ENCODE measurements at places on chromosomes 5 and 9. TPM values are rescaled to one million over a fixed set of nuclear protein-coding genes. Genes with fewer than 3 reads are reported as not detected.
A peak's percentile ranks its signal among the peaks of the same experiment; 100 is the strongest.

RNF224 gene
- not detected for polyA plus RNA-seq

GRCh38 chr9:94818178-94818541, 91.7 kb downstream of the AOPEP start:
- H3K4me3 ChIP-seq: no peak overlapping the region
- no peak for DNase-seq
- H3K4me1 ChIP-seq: peaks cover 20% of the 10 kb centered on the region
- no peaks in the 10 kb centered on the region for H3K27me3 ChIP-seq

DNA sequence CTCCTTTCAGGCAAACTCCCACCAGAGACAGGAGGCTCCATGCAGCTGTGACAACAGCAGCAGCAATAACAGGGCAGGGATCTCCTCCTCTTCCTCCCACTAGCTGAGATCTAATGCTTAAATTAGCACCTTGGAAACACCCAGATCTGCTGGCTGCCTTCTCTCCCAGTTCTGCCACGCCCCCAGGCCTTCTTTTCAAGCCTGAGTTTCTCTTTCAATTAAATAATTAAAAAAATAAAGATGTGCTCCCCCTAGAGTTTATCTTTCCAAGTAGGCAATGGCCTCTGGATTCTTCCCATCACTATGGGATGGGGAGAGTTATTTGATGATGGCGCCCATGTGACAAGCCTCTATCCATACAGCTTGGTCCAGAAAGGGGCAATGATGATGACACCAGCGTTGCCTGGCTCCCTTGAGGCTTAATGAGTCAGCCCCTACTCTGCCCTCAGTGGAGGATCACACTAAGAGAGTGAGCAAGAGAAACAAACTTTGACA, 3.8 kb downstream of the FAM219A start:
- no peaks in the 10 kb centered on the region for H3K27me3 ChIP-seq
- no peaks in the 10 kb centered on the region for H3K36me3 ChIP-seq
- no peak overlapping the region for H3K4me3 ChIP-seq
- H3K27ac ChIP-seq: no peak overlapping the region

DNA sequence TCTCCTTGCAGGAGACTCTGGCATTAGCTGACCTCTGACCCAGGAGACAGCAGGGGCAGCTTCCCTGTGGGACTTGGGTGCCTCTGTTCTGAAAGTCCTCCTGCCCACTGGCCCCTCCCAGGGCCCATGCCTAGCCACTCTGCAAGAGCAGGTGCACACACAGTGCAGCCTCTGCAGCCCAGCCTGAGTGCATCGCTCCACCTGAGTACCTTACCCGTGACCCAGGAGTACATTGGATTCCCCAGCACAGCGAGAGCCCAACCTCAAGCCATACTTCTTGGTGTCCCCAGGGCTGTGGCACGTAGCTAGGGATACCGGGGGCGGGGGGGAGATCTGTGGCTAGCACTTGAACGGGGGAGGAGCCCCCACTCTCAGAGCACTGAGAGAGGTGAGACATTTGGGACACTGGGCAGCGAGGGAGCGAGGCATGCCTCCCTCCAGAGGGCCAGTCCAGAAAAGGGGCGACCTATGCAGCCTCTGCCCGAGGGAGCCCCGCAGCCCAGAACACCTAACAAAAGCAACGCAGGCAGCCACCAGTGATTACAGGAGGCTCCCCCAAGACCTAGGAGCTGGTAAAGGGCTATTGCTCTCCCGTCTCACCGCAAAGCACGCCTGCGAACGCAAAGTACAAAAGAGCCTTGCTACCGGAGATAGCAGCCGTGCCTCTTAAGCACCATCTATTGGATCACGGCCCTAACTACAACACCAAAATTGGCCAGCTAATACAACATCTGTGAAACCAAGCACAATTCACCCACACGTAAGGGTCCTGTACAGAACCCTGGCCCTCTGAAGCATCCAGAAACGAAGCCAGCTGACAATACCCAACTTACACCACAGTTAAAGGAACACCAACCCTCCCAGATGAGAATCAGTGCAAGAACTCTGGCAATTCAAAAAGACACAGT, 826 bp upstream of the PRDM9 start:
- no peaks in the 10 kb centered on the region for H3K36me3 ChIP-seq
- H3K4me1 ChIP-seq: no peaks in the 10 kb centered on the region
- peak; percentile 63 for DNase-seq

DNA sequence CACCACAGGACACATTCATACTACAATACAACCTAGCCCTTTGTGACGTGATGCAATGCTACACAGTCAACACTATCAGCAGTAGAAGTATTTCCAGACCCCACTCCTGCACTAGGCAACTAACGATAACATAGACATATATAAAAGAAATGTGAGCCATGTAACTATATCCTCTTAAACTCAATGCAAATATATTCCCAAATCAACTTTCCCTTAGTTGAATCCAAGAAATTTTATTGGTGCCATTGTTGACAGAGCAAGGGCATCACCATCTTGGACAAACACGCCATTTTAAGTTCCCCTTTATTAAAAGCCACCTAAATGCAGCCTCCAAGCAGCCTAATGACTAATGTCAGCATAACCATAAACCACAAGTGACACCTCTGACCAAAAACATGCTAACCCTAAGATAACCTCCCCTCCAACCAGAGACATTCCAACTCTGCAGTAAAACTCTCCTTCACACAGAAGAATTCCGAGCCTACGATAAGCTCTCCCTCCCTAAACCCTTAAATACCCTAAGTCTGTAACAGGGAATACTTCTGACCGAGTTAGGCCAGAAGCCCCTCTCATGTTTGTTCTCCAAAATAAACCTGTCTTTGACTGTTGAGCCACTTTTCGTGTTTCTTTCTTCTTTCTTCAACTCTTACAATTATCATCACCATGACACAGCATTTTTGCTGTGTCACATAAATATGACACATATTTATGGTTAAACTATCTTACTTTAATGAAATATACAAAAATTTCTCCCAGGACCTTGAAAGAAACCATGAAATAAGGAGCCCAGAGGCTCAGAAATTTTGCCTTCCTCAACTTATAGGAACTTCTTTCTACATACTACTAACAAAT, 1497.8 kb downstream of the EFNA5 start:
- no peak overlapping the region for H3K27ac ChIP-seq
- no peak overlapping the region for H3K4me3 ChIP-seq
- H3K4me1 ChIP-seq: no peaks in the 10 kb centered on the region
- H3K27me3 ChIP-seq: no peaks in the 10 kb centered on the region
- no peak for DNase-seq

DNA sequence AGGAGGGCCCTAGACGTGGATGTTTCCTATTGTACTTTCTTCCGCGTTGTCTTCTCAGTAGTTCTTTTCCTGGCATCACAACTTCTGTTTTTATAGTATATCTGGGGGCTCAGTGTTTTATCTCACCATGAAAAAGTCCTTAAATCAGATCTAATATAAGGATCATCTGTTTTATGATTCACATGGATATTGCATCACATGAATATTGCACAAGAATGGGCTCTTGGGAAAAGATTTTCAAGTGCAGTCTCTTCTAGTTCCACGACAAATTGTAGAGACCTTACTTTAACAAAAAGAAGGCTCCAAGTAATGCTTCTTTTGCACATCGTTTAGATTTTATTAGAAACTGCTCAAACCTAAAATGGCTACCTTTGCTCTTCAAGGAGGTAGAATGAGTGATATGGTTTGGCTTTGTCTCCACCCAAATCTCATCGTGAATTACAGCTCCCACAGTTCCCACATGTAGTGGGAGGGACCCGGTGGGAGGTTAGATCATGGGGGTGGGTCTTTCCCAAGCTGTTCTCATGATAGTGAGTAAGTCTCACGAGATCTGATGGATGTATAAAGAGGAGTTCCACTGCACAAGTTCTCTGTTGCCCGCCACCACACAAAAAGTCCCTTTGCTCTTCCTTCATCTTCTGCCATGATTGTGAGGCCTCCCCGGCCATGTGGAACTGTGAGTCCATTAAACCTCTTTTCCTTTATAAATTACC, 53.7 kb upstream of the FAM120A start:
- H3K27ac ChIP-seq: no peak overlapping the region
- no peaks in the 10 kb centered on the region for H3K27me3 ChIP-seq
- no peaks in the 10 kb centered on the region for H3K36me3 ChIP-seq
- H3K4me3 ChIP-seq: no peak overlapping the region
- DNase-seq: peak; percentile 62

DNA sequence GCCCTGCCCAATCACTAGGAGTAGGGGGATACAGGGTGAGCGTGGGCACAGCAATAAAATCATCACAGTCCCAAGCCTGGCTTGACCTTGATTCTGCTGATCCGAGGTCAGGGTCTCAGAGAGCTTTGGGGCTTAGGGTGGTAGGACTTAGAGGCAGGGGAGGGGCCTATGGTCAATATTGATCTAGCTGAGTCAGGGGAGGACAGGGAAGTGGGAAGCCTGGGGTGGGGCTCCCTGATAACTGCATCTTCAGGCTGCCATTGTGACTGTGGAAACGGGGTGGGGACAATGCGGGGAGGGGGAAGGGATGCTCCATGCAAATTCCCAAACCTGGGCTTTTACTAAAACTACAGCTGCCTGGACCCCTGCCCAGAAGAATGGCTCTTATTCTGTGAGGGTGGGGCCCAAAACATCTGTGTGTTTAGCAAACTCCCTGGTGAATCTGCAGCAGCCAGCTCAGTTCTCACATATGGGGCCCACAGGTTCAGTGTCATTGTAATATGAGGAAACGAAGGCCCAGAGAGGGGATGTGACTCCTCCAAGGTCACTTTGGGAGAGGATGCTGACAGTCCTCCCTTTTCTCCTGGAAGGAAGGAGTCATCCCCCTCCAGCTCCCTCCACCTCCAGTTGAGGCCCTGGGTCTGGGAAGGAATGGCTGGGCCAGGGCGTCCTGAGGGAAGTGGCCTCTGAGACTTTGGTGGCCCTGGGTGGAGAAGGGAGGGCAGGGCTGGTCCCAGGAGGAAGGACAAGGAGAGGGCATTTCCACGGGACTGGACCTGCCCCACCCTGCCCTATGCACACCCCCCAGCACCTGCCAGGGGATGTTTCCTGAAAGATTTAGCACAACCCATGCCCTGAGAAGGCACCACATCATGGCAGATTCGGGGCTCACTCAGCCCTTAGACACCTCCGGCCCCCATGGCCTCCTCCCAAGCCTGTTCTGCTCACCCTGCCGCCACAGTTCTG, 26.4 kb downstream of the SLC6A7 start:
- H3K4me1 ChIP-seq: no peaks in the 10 kb centered on the region
- no peak overlapping the region for H3K4me3 ChIP-seq
- DNase-seq: no peak
- H3K27ac ChIP-seq: no peak overlapping the region
- no peaks in the 10 kb centered on the region for H3K36me3 ChIP-seq

DNA sequence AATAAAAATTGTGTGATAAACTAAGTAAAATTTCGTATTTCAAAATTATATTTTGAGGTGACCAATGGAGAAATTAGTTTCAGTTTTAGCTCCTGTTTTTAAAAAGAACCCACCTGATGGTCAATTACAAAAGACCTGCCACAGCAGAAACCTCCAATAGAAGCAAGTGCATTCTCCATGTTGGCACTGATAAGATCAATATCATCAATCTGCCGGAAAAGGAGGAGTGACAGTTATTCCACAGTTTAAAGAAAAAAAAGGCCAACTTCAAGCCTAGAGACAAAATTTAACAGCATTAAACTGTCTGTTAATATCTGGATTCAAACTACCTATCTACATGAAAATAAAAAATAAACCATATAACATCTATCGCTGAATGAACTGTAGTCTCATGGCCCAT, 67.7 kb downstream of the SPTLC1 start:
- no peak for DNase-seq
- H3K36me3 ChIP-seq: peaks cover 34% of the 10 kb centered on the region
- no peaks in the 10 kb centered on the region for H3K27me3 ChIP-seq
- H3K27ac ChIP-seq: no peak overlapping the region

- H3K27me3 ChIP-seq: no peaks in the 10 kb centered on the region
- H3K36me3 ChIP-seq: no peaks in the 10 kb centered on the region
- H3K4me3 ChIP-seq: no peak overlapping the region
- no peak for DNase-seq
- no peak overlapping the region for H3K27ac ChIP-seq
Observed at GRCh38 chr5:11293523-11293922, 532.5 kb upstream of the DAP start.

PCDHGA12 gene
- 0.52 TPM for polyA plus RNA-seq

Measured in cardiac muscle cell (in vitro differentiated cells and primary cell).